ENCODE measurements at places on chromosomes 4 and X.
A peak's percentile ranks its signal among the peaks of the same experiment; 100 is the strongest.

DNA sequence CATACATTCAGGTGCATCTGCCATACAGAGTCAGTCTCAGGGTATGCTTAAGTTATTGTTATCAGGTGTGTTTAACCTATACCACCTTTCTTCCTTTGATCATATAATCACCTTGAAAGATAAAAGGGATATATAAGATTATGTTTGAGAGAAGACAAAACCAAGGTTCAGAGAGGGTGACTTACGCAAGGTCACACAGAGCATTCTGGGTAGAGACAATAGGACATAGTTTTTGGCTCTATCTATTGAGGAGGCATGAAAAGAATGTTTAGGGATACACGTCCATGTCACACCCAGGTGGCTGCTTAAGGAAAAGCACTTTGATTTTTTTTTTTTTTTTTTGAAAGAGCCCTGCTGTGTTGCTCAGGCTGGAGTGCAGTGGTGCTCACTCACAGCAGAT lies 327.1 kb upstream of the RPS6KA3 start:
- no peak for DNase-seq

DNA sequence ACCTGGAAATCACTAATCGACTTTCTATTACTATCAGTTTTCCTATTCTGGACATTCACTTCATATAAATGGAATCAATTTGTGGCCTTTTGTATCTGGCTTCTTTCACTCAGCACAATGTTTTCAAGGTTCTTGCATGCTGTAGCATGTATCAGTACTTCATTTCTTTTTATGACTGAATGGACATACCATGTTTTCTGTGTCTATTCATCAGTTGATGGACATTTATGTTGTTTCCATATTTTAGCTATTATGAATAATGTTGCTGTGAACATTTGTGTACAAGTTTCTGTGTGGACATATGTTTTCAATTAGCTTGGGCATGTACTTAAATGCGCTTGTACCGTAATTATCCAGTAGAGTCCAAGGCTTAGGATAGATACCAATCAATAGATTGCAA lies 19.9 kb upstream of the RELL1 start:
- DNase-seq = no peak

DNA sequence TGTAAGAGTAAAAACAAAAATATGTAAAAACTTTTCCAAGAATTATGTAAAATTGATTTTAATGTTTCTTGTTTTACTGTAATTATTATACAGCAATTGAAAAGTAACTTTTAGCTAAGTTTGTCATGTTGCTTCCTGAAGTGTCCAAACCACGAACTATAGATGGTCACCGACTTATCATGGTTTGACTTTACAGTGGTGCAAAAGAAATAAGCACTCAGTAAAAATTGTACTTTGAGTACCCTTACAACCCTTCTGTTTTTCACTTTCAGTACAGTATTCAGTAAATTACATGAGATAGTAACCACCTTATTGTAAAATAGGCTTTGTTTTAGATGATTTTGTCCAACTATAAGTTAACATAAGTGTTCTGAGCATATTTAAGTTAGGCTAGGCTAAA lies 93.8 kb downstream of the SLC10A6 start:
- DNase-seq = no peak

DNA sequence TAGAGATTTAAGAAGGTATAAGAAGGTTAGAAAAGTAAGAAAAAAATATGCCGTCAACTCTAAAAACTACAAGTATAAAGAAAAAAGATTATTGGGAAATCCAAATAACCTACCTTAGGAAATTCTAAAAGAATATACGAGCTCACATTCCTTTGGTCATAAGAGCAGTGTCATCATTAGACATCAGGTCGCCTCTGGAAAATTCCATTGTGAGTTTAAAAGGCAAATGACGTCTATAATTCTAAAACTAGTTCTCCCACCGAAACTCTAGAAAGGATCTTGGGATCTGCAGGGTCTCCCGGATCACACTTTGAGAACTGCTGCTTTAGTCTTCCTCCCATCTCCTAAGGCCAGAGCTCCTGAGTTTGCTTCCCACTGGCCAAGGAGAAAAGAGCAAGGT lies 518 bp upstream of the SAT1 start:
- DNase-seq = no peak

DNA sequence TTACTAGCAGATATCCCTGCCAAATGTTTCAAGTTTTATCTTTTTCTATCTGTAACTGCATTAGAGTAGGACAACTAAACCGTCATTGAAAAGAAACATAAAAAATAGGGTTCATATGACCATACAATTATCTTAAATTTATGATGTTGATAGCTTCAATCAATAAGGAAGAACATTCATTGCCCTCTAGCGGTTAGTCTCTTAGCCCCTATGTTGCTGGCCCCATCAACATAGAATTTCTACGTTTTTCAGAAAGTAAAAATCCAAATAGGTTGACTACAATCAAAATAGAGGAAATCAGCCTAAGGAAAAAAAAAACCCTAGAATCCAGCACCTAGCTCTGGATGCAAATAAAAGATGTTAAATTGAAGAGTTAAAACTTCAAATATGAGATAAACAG lies 225.1 kb upstream of the ITM2A start:
- no peak for DNase-seq

DNA sequence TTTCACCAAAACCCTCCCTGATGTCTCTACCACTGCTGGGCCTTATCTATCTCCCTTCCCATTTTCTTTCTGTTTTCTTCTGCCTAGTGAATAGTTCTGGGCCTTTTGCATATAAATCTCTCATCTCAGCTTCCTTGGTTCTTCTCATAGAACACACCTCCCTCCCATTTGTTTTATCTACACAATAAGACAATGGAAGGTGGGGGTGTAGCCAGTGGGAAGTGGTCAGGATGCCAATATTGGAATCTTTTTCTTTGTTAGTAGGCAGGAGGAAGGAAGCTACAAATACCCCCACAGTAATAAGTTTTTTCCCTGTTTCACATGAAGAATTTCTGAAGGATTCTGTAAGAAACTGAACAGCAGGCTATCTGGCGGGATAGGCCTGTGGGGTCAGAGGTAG lies 30.9 kb upstream of the RHOH start:
- DNase-seq = no peak

GRCh38 chrX:150269605-150270254 lies 93.4 kb upstream of the MAMLD1 start:
- no peak for DNase-seq

DNA sequence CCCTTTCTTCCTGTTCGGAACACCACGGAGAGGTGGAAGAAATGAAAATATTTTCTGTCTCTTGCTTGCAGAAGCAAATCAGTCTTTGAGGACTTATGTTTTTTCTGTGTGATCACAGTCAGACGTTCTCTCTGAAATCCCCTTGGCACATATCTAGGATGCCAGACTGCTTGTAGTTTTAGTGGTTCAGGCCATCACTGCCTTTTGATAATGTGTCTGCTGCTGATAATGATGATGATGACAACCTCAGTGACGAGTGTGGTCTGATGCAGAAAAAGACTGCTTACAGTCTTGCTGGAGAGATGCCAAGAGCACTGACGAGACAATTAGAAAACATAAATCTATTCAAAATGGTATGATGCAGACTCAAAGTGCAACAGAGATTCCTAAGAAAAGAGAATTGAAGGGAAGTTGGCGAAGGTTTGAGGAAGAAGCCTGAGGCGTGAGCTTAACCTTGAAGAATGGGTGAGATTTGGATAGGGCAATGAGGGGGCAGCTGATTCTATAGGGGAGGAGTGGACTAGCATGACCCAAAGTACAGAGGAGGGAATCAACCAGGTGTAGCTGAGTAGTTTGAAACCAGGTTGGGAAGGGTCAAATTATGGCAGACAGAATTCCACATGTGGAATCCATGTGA lies 7.9 kb downstream of the RAB33A start:
- no peak for DNase-seq

DNA sequence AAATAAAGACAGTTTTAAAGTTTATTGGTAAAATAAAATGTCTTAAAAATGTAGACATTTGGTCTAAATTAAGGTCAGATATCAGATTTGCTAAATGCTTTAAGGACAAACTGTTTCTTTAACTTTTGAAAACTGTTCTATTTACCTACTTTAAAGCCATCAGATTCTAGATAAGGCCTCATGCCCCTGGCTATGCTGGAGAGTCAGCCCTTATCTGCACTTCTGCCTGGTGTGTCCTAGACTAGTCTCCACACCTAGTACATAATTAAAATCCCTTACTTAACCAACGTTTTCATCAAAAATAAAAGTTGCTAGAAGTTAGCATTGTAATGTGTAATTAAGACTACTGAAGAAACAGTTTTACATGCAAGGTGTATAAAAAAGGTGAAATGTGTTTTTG lies 25.6 kb downstream of the HSD17B11 start:
- no peak for DNase-seq

GRCh38 chr4:86398187-86398586 lies 38.3 kb upstream of the MAPK10 start:
- DNase-seq = no peak

DNA sequence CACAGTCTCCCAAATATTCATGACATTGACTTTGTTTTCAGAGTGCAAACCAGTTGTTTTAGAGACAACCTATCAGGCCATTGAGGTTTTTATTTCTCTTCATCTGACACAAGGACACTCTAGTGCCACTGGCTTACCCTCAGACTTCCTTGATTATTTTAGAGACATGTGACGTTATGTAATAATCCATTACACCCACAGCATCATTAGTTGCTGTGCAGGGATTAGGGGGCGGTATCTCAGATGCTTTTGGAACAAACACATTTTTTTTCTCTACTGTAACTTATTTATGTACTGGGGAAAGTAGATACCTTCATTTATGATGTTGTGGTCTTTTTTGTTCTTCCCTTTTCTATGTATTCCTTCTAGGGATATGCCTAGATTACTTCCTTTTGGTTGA lies 2293.1 kb downstream of the PCDH7 start:
- DNase-seq = no peak

DNA sequence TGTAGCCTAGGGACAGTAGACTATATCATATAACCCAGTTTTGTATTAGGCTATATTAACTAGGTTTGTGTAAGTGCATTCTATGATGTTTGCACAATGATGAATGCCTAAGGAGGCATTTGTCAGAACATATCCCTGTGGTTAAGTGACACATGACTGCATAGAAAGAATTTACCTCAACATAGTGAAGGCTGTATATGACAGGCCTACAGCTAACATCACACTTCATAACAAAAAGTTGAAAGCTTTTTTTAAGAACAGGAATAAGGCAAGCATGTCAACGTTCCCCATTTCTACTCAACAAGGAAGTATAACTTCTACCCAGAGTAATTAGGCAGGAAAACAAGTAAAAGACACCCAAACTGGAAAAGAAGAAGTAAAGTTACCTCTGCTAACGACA lies 165.9 kb upstream of the NDST4 start:
- no peak for DNase-seq

DNA sequence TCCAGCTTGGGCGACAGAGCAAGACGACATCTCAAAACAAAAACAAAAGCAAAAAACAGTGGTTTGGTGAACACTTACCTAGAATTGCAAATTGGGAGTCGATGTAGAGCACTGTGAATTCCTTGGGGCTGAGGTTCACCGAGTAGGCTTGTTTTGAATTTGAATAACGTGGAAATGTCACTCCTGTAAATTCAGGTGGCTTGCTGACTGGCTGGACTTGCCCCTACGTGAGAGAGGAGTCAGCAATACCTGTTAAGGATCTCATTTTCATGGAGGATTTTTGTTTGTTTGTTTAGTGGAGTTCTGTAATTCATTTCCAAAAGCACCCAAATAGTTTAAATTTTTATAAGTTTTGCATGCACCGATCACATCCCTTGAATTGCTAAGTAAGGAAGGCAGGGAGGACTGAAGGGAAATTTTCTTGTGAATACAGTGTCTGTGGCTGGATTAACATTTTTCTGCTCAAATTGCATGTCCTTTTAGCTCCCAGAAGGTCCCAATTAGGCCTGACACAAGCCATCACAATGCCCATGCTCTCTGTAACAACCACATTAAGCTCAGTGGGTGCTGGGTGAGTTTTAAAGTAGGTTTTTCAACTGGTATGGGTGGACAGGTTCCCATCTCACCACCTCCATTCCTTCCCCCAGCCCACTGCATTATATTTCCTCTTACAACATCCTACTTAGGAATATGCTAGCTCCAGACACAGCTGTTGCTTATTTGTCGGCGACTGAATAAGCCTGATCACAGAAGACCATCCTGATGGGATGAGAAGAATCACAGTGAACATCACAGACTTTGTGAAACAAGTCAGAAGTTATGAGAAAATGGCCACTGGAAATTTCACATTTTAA lies 58.5 kb upstream of the TTC29 start:
- no peak for DNase-seq

DNA sequence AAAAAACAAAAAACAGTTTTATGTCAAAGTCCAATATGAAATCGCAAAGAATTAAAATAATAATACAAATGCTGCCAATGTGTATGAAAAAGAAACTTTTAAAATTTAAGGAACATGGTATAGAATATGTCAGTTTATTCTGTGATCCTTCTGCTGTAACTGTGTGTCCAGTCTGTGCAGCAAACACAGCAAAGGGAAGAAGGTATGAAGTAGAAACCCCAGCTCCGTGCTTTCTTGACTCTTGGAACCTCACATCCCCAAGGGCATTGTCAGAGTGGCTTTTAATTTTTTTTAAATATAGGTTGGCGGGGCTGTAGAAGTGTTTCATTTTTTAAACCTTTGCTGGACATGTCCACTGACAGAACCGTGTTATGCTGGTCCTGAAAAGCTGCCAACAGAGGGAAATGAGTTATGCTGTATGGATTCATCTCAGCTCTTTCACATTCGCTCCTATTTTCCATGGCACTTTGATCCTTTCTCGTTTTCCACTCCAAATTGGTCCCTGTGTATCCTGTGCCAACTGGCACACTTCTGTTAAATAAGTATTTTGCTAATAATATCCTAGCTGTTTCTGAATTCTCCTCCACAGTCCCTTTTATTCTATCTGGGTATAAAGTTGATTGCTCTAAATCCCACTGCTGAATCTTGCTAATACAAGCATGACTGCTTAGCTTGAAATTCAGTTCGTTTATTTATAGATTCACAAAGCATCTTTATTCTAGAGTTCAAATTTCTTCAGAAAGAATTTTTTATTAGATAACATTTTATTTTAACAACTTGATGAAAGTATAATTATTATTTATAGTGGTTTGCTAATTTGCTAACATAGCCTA lies 127.0 kb upstream of the DDIT4L start:
- DNase-seq = no peak

- DNase-seq = no peak
Measured at GRCh38 chr4:30760551-30760950, 40.4 kb downstream of the PCDH7 start.

DNA sequence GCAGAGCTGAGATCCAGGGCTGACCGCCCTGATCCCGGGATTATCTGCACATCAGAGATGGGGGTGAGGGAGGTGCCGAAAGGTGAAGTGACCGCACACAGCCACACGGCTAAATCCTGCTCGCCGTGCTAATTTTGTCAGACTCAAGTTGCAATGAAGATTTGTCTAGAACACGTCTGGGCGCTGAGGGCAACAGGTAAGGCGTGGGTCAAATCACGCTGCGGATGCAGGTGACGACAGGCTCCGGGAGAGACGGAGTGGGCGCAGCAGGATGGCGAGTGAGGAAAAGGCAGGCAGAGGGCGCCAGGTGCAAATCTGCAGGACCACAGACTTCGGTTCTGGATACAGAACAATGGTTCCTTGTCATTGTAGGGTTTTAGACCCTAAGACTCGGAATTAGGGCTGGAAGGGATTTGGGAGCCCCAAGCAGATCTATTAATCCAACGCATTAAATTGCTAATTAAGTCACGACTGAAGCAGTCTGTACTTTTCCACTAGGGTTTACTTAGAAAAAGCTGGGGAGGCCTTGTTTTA lies 1.9 kb upstream of the TBC1D14 start:
- peak; percentile 75 for DNase-seq

GRCh38 chr4:76740866-76741662 lies 156.9 kb downstream of the SOWAHB start:
- no peak for DNase-seq

Data from colonic mucosa (tissue), 4 donors.